ENCODE measurements at places on chromosomes 6 and 20. TPM values are rescaled to one million over a fixed set of nuclear protein-coding genes. Genes with fewer than 3 reads are reported as not detected.

- no peak for DNase-seq
Measured at GRCh38 chr6:109411034-109411433, 28.8 kb upstream of the CD164 start.

Gene GTSF1L
- polyA plus RNA-seq, result not detected

DNA sequence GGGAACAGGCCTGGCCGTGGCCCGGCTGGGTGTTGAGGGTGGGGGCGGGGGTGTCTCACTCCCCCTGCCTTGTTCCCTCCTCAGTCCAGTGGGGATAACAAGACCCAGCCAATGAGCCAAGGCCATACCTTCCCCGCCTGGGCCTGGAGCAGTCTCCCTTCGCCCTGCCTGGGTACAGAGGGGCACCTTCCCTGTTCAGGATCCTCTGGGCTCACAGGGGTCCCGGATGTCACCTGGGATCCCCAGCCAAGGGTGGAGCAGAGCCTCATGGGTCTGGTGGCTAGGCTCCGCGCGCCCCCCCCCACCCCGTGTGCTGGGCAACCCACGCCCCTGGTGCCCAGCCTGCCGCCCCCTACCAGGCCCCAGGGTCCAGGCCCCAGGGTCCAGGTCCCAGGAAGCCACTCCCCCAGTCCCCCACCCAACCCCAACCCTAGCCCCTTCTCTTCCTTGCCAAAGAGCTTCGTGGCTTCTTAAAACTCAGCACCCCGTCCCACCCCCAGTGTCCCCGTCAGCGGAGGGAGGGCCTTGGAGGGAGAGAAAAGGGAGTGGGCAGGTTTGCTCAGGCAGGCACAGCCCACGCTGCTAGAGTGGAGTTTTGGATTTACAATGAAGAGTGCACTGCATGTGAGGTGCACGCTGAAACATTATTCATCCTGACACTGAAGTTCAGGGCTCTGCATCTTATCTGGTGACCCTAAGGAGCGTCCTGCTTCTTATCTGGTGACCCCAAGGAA is 11.8 kb downstream of the HRH3 start:
- DNase-seq, result no peak

DNA sequence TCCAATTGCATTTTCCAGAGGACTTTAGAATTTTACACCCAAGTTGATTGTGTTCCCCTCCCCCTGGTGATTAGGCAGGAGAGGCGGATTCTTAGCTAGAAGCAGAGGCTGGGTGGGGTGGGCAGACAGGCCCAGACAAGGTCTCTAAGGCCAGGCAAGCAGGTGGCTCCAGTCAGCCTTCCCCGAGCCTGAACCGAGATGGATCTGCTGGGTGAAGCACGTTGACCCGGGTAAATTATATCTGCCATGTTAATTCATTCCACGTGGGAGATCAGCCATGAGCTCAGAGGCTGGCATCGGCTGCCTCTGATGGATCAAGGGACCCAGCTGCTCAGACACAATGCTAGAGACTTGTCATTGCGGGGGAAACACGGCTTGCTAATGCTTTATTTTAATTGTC is 159.5 kb upstream of the MAFB start:
- DNase-seq, result peak; percentile 11

- no peak for DNase-seq
Measured at GRCh38 chr6:56956491-56956890, 1.6 kb downstream of the BEND6 start.

GRCh38 chr6:28980137-28980851 is 24.8 kb downstream of the ZNF311 start:
- no peak for DNase-seq

Gene RAMACL
- not detected for polyA plus RNA-seq

DNA sequence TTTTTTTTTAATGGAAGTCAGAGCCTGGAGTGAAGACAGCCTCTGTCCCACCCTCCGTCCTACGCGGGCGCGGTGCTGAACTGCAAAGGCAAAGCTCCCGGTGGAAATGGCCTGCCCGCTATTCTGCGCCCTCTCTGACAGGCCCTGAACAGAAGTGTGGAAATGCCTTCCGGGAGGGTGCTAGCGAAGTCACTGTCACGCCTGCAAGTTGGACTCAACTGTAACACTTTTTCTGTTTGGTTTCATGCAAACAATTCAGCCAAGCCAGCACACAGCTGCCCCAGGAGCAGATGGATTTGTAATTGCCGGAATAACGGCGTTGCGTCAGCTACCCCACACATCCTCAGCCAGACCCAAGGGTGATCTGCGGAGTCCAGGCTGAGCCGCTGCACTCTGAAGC is 107.6 kb downstream of the PSMB1 start:
- DNase-seq, result peak; percentile 79

DNA sequence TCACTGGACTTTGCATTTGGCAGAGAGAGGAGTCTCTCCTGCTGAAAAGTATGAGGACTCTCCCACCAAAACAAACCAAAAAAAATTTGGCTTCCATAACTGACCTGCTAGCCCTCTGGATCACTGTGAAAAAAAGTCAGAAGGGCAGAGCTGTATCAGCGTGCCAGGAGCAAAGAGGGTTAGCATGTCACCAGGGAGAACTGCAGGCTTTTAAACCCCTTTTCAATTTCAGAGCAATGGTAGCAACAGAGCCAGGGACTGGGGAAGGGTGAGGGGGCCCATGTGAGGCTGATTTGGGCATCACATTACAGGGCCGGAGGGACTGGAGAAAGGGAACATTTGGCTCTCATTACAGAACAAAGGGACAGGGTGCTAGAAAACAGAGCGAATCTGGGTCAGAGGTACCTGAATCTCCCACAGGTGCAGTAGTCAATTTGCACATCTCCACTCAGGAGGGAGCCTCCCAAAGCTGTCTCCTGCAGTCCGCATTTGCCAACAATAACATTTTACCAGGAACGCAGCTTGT is 185.7 kb upstream of the EYA4 start:
- DNase-seq, result peak; percentile 12

DNA sequence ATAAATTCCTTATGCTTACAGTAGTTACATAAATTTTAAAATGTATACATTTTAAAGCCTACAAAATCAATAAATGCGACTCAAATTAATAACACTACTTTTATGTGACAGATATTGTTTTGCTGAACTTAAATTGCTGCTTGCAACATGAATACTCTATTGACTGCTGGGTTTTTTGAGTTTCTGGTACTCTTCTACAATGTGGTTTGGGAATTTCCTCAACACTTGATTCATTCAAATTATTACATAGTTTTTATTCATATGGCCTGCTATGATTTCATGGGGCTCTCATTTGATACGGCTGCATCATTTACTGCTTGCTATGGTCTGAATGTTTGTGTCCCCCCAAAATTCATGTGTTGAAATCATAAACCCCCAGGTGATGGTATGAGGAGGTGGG is 2.3 kb upstream of the TXLNB start:
- no peak for DNase-seq

DNA sequence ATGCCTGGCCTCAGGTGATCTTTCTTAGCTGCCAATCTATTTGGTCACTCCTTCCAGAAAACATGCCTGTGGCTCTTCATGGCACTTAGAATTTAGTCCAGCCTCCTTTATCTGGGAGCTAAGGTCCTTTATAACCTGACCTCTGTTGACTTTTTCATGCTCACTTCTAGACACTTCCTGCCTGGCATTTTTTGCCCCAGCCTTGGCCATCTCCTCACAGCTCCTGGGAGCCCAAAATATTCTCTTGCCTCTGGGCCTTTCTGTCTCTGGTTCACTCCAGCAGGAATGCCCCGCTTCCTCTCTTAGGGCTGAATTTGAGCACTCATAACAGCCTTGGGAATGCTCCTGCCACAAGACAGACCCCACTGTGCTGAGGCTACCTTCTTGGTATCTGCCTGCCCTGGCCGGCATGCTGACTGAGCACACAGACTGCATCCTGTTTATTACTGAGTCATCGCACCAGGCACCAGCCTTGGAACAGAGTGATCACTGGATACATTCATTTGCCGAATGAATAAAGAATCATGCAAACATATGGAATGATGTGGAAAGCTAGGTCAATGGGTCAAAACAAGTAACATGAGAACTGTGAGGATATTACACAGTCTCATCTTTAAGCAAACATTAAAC is 5.8 kb upstream of the EEF1E1 start:
- no peak for DNase-seq

Gene KCNG1
- polyA plus RNA-seq, result 0.31 TPM

Measured in muscle of back (tissue), 13 donors.